Cortex of kidney (tissue), 1 donor: ENCODE measurements at places on chromosomes 7 and 10.

DNA sequence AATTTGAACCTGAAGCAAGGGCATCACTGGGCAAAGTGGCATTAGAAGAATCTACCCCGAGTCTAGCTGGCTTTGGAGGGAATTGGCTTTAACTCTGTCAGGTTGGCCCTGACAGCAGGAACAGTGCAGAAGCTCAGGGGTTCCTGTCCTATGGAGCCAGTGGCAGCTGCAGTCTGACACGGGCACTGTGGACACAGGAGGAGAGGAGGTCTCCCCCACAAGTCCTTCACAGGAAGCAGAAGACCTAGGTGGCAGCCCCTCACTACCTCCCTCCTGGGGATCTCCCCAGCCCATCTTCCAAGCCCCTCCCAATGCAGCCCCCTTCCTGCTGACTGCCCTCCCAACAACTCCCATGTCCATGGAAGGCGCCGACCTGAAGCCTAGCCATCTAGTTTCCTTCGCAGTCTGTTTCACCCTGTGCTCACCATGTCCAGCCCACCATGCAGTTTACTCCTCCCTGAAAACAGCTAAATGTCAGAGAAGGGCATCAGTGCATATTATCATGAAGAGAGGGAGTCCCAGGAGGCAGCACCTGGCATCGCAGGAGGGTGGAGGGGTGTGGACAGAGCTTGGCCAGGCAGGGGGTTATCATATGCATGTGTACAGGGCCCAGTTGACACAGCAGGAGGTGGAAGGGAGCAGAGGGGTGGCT is 17.9 kb upstream of the GDF10 start:
- DNase-seq: no peak

- no peak for DNase-seq
Observed at GRCh38 chr10:89479771-89480446, 55.5 kb downstream of the SLC16A12 start.

DNA sequence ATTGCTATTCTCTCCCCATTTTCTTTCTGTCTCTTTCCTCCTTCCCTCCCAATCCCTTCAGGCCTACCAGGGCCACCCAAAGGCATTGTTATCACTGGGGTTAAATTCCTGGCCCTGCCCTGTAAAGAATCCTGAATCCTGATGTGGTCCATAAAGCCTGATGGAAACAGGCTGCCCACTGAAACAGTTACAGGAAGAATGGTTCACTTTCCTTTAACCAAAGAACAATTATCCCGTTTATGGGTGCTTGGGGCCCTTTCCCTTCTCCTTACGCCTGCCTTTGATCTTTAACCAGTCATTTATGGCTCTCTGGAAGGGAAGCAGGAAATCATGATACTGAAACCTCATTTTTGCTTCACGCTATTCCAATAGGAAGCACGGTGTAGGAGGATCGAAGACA is 273.1 kb upstream of the NEBL start:
- DNase-seq: no peak

DNA sequence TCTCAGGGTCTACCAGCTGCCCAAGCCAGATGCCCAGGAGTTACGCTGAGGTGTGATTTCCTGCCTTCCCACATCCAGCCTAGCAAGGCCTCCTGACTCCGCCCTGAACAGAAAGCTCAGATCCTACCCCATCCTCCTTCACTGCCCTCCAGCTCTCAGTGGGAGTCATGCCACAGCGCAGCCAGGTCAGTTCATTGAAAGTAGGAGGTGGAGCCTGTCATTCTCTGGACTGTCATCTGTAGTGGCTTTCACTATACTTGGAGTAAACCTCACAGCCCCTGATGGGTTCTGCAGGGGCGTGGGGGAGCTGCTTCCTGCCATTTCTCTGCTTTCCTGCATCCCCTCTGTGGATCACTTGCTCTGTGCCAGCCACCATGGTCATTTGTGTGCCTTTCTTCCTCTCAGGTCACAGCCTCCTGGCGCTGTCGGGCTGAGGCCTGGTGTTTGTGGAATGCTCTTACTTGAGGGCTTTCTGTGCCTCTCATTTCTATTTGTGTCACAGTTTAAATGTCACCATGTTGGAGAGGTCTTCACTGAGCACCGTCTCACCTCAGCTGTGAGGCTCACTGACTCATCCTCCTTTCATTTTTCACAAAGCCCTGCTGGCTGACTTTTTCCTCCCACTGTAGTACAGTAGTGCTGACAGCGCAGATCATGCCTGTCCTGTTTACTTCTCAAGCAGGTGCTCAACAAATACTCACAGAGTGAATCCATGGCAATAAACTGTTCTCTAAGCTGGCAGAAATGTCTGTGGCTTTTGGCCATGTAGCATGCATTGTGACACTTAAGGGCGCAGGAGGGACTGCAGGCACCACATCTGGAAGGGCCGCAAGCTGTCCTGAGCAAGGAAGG is 61.0 kb upstream of the TMEM248 start:
- no peak for DNase-seq

GRCh38 chr10:8300925-8301324 is 246.4 kb downstream of the GATA3 start:
- no peak for DNase-seq

DNA sequence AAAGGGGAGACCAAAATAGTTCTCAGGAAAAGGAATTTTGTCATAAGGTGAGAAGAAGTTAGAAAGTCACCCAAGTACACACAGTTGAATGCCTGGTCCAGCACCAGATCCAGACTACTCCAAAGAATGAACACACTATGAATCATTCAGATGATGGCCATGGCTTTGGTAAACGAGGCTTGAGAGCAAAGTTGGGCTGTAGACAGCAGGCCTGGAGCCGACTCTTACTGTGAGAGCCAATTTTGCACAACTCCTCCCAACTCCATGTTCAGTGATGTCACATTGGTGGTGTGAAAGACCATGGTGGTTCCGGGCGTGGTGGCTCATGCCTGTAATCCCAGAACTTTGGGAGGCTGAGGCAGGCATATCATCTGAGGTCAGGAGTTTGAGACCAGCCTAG is 131.6 kb downstream of the PKD1L1 start:
- DNase-seq: no peak

DNA sequence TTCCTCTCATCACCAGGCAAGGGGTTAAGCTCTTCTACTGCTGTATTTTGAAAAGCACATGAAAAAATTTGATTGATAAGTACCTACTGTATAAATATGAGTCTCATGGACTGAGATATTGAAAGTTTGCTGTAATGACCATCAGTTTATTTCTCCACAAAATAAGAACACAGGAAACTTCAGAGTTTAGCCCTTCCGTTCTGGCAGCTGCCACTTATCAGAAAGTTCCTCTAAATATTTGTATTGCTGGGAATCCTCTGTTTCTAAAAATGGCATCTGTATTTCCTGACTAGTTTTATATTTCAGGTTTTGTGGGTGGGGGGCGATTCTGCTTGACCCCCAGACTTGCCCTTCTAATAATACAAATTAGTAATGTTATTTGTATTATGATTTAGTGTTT is 92.0 kb downstream of the LYZL2 start:
- no peak for DNase-seq

- no peak for DNase-seq
Observed at GRCh38 chr7:141584935-141585334, 33.7 kb downstream of the AGK start.

- DNase-seq: no peak
Observed at GRCh38 chr10:110643653-110644597, at the start of gene RBM20. RBM20 (plus strand) TSS chr10:110644336; CDS start chr10:110644455, 119 bp downstream.
